Stimulated activated CD8-positive, alpha-beta memory T cell treated with anti-CD3 and anti-CD28 coated beads, Interleukin-4, amount 100 ng/mL, for 1 hour (primary cell): ENCODE measurements at places on chromosomes 5 and 9.

GRCh38 chr5:86074297-86074696 lies 543.4 kb upstream of the COX7C start:
- DNase-seq: no peak

DNA sequence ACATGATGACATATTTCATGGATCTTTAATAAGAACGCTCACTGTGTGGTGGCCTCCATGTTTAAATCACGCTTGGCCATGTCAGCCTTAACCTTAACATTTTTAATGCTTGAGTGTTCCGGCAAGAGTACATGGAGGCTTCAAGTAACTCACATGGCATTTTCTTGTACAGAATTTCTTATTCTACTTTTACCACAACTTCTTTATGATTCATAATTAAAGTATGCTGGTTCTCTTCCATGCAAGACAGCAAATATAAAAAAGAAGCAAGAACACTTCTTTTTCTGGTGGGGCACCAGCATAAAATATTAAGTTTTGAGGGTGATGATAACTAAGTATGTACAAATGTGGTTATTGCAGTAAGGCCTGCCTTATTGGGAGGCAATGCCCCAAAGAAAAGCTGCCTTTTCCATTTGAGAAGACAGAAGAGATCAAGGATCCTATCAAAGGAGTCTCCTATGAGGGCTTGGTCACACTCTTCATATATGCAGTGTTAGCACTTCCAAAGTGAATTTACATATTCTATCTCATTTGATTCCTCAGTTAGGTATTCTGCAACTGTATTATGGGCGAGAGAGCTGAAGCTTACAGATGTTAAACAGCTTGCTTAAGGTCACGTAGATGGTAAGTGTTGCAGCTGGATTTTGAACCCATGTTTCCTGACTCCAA lies 382.7 kb upstream of the MEF2C start:
- DNase-seq: no peak

GRCh38 chr9:134004881-134005280 lies 12.8 kb upstream of the VAV2 start:
- DNase-seq: no peak

DNA sequence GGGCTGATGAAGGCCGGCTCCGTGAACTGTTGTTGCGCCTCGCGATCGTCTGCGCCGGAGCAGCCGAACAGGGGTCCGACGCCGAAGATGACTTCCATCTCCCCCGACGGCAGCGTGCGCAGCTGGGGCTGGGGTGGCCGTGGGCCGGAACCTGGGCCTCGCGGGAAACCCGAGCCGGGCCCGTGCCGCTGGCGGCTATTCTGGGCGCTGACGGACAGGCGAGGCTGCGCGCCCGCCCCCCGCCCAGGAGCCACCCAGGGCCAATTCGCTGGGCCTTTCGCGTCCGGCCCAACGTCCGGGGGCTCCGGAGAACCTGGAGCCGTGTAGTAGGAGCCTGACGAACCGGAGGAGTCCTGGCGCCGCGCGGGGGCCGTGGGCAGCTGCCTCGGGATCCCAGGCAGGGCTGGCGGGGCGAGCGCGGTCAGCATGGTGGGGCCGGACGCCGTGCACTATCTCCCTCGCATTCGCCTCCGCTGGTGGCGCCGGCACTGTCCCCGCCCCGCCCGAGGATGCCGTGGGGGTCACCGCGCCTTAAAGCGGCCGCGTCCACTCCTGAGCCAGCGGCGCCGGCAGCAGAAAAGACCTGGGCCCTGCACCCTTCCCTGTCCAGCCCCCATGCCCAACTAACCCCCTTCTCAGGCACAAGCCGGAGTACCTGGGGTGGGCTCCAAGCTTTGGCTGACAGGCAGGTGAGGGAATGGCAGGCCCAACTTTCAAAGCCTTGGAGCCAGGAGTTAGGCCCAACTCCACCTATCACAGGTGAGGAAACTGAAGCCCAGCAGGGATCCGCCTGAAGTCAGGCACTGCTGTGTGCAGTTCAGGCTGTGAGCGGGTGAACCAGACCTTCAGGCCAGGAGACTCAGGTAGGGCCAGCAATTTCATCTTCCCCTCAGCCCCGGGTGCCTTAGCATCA lies at the start of gene PROB1:
Gene PROB1, minus strand, starts transcription at position 451 of the 913 bp plus-strand sequence. Its CDS starts 23 bp downstream, at position 428.
- no peak for DNase-seq

DNA sequence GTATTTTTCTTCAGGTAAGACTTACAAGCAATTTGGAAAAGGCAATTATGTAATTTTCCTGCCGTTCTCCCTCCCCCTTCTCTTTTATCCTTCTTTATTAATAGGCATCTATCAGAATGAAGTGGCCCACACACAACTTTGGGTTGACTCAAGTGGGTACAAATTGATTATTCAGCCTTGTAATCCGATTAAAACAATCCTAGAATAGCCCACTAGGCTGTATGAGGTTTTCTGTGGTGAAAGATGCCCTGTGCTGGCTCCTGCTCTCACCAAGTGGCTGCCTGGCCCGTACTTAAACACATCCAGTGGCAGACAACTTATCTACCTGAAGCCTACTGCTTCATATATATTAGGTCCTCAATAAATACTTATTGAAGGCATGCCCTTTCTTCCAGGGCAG lies 177.3 kb upstream of the C9orf72 start:
- DNase-seq: no peak

DNA sequence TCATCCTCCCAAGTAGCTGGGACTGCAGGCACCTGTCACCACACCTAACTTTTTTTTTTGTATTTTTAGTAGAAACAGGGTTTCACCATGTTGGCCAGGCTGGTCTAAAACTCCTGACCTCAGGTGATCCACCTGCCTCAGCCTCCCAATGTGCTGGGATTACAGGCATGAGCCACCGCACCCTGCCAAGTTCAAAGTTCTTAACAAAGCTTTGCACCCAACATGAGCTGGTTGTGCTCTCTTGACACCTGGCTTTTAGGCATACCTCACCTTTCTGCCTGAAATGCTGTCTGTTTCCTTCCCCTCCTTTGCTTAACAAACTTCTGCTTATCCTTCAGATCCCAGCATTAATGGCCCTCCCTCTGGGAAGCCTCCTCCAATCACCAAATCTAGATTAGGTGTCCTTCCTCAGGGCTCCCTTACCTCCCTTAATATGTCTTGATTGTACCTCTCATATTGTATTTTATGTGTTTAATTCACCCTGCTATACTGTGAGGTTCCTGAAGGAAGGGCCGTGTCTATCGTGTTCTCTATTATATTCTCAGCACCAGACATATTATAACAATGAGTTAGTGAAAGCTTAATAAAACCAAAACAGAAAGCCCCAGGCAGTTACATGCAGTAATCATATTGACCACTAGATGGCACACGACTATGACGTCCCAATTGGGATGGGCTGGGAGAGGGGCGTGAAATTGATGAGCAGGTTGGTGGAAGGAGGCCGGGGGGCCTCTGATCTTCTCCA lies 62.9 kb upstream of the PPARGC1B start:
- DNase-seq: no peak

DNA sequence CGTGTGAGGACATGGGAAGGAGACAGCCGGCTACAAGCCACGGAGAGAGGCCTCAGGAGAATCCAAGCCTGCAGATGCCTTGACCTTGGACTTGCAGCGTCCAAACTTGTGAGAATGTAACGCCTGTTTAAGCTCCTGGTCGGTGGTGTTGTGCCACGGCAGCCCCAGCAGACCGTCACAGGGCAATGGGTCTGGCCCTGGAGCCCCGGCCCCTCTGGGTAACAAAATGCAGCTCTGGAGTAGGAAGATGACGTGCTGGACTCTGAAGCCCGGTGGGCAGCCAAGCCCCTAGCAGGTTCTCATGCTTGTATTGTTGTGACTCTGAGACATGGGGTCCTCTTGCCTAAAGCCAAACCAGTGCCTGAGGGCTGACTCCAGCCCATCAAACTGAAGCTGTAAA lies 174.7 kb downstream of the IRX2 start:
- DNase-seq: no peak

DNA sequence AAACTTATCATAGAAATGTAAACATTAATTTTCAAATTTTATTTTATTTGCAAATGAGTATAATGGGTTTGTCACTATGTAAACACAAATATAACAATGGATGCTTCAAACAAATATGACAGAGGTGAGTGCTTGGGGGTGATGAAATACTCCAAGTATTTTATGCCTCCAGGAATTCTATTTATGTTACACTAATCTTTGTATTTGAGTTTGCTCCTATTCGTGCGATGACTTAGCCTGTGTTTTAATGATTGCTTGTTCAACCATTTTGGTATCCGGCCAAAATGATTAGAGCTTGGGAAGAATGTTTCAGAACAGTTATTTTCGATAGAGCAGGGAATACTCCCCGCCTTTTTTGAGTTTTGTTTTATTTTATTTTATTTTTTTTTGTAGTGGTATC lies 5.0 kb downstream of the DMRT2 start:
- no peak for DNase-seq

DNA sequence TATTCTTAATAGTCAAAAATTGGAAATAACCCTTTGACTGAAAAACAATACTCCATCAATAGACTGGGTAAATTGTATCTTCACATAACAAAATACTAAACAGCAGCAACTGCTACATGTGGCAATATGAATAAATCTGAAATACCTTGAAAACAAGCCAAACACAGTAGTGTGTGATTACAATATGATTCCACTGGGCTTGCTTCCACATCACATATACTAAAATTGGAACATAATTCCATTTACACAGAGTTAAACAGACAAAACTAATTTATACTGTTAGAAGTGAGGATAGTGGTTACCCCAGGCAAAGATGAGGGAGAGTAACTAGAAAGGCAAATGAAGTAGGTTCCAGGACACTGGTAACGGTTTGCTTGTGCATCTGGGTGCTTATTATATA lies 20.4 kb downstream of the FNIP1 start:
- DNase-seq: no peak

DNA sequence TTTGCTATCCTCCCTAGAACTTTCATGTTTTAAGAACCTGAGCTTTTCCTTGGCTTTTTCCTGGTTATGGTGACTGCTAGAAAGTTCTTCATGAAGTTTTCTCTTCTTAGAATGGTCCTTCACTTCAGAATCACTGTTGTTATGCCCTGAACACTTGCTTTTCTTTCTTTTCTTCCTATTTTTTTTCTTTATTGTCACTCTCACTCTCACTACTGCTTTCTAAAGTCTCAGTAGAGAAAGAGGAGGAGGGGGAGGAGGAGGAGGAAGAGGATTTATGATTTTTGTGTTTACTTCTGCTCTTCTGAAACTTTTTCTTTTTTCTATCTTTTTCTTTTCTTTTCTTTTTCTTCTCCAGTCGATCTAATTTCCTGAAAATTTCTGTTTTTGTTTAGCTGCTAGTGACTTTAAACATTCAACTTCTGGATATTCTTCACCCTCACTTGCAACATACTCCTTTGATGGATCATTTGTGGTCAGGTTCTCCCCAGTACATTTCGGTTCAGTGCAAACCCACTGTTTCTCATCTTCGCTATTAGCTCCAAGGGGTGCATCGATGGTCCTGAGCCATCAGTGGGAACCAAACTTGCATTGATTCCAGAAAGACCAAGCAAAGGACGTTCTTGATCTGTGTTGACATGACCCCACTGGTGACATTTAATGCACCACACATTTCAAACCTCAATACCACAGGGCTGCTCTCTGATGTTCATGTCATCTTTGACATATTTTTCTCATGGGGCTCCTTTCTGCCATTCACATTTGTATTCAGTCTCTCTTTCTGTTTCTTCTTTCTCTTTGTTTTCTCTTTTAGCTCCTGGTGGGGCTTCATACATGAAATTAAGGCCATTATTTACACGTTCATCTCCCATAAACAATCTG lies 81.6 kb upstream of the HAND1 start:
- DNase-seq: no peak

GRCh38 chr5:166367391-166367790 lies 1924.1 kb upstream of the WWC1 start:
- DNase-seq: no peak

DNA sequence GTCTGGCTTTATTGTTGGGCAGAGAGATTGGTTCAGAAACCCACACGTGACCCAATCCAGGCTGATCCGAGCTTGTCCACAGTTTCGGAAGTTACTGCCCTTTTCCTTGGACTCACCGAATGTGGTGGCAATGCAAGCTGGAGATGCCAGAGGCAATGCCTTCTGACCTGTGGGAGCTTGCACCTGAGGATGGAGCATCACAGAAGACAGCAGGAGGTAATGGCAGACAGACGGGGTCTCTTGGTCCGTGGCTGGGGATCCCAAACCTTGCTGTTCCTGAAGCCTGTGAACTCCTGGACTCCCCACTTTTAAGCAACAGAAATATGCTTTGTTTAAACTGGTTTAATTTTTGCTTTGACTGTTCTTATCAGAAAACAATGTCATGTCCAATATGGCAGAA lies 265.2 kb upstream of the IRX1 start:
- no peak for DNase-seq

DNA sequence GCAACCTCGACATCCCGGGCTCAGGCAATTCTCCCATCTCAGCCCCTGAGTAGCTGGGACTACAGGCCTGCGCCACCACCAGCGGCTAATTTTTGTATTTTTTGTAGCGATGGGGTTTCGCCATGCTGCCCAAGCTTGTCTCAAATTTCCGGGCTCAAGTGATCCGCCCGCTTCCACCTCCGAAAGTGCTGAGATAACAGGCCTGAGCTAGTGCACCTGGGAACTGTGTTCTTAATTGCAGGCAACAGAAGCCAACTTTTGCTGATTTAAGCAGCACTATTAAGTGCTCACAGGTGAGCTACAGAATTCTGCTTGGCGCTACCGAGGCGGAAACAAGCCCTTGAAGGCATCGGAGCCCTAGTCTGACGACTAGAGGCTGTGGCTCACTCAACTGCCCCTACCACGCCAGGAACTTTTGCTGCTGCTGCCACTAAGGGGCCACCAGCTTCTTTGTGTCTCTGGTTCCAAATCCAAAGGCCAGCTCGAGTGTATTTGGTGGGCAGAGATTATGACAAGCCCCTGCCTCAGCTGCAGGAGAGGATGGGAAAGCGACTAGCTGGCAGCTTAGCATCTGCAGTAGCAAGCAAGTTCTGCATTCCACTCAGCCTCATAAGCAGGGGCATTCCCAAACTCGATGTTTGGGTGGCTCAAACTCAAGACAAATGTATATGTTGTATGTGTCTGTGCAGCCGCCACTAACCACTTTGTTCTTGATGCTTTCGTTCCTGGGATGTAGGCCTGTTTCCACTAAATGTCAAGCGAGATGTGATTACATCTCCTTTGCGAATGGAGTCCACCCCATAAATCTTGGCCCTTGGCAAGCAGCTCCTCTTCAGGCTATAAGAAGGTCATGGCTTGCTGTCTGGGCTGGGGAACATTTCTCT lies 10.6 kb upstream of the HMCN2 start:
- DNase-seq: no peak

DNA sequence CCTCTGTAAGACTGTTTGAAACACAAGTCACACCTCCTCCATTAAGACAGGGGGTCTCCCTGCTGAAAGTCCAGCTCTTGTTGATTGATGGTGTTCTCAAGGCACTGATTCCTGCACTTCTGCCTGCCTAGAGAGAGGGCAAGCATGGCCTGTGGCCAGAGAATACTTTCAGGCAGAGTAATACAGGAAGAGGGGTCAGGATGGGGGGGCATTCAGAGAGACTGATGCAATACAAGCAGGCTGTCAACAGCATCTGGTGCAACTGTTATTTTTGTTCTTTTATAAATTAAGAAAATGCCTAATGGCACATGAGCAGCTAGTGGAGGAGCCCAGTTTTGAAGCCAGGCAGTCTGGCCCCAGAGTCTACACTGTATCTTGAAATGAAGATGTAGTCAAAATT lies 302.2 kb downstream of the DIRAS2 start:
- no peak for DNase-seq

GRCh38 chr5:171521219-171521633 lies 101.8 kb downstream of the FGF18 start:
- no peak for DNase-seq
